ENCODE measurements at places on chromosomes 2 and 18.

GRCh38 chr2:26068602-26069298 is 34.9 kb downstream of the RAB10 start:
- DNase-seq = no peak

GRCh38 chr2:196123679-196124373 is 47.6 kb downstream of the STK17B start:
- DNase-seq = no peak

DNA sequence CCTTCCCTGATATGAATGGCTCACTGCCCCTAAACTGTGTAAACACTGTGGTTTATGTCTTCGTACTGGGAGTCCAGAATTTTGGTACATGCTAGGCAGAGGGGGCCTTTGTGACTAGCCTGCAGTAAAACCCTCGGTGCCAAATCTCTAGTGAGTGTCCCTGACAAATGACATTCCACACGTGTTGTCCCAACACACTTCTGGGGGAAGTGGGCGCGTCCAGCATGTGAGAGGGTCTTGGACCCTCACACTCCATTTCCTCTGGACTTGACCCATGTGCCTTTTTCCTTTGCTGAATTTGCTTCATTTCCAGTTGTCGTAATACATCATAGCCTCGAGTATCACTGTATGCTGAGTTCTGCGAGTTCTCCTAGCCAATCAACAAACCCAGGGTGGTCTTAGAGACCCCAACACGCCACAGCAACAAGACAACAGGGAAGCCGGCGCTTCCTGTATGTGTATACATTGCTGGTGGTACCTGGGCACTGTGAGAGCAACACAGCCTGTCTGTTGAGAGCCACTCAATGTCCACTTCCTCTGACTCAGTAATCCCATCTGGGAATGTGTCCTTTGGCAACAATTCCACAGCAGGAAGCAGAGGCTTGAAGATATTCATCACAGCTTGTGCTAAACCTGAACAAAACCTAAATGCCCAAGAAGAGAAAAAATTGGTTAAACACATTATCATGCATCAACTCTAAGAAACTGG is 26.9 kb upstream of the SLC66A3 start:
- DNase-seq = no peak

DNA sequence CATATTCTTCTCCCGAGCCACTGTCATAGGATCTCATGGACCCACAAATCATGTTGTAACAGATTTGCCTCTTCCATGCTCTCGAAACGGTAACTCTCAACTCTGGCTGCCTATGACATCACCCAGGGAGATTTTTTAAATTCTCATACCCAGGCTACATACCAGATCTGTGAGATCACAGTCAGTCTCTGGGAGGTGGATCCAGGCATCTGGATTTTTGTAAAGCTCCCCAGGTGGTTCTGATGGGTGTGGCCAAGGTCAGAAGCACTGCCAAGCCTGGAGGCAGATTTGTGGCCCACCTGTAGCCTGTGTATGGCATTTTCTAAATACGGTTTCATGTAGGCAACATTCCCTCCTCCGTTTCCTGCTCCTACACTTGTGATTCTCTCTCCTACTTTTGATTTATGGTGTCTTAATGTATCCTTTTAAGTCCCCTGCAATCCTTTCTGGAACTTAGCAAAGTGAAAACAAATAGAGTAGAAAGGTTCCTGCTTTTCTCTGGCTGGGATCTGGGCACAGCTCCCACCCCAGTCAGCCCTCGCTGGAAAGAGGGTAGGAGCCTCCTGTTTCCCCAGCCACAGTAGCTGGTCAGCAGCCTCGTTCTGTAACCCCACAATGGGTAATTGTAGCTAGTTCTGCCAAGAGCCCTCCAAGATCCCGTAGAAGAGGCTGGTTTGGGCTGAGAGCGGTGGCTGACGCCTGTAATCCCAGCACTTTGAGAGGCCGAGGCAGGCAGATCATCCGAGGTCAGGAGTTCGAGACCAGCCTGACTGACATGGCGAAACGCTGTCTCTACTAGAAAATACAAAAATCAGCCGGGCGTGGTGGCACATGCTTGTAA is 96.2 kb downstream of the KLHL29 start:
- DNase-seq = no peak

DNA sequence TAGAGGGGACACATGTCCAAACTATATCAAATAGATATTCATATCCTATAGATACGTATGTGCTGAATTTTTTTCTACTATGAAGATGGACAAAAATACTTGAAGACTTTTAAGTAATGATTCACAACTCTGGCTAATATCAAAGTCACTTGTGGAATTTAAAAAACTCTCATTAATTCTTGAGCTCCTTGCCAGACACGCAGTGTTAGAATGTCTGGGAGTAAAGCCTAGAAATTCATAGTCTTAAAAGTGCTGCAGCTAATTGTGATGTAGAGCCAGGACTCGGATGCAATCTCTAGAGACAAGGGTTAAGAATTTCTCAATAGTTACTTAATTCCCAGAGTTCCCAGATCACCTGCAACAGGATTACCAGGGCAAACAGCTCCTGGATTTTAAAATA is 107.4 kb downstream of the ARL6IP6 start:
- no peak for DNase-seq

DNA sequence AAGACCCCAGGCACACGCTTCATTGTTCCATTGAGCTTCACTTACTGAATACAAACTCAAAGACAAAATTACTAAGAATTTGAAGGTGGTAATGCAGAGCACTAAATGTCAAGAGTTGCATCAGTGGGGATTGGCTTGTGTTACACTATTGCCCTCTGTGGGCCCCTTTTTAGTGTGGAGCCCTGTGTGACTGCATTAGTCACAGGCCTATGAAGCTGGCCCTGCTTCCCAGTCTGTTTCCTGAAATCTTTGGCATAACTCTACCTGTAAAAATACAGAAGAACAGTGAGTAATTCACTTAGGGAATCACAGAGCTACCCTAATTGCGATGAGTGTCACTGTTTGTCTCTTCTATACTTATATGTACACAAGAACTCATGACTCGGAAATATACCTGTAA is 40.0 kb upstream of the STPG4 start:
- DNase-seq = no peak

DNA sequence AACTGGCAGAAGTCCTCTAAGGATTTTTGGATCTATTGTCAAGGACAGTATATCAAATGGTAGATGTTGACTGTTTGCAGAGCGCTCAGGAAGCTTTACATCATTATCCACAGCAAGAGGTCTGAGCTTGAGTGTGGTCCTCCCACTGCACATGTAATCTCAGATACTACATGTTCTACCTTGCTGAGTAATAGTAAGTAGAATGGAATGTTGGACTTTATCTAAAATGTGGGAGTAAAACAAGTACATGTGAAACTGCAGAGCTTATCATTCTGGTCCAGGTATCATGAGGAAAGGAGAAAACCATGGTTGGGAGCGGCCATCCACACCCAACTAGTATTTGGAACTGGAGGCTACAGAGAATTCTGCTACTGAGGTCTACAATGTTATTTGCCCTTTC is 19.3 kb upstream of the CD28 start:
- no peak for DNase-seq

GRCh38 chr18:37544217-37544616 is 21.4 kb downstream of the CELF4 start:
- DNase-seq = no peak

DNA sequence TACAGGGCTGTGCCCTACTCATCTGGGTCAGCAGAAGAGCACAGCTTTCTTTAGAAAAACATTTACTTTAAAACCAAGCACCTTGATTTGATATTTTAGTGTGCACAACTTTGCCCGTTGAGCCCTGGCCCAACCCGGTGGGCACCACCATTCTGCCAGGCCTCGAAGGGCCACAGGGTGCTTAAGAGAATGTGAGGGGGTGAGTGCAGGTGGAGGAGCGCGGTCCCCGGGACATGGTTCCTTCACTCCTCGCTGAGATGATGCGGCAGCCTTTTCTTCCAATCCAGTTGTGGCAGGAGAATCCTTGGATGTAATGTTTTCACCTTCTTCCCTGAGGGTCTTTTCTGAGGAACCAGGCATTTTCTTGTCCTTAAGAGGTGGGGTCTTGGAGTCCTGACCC is 119.0 kb downstream of the RPIA start:
- no peak for DNase-seq

- DNase-seq = no peak
Measured at GRCh38 chr2:120330946-120331822, 14.8 kb upstream of the INHBB start.

DNA sequence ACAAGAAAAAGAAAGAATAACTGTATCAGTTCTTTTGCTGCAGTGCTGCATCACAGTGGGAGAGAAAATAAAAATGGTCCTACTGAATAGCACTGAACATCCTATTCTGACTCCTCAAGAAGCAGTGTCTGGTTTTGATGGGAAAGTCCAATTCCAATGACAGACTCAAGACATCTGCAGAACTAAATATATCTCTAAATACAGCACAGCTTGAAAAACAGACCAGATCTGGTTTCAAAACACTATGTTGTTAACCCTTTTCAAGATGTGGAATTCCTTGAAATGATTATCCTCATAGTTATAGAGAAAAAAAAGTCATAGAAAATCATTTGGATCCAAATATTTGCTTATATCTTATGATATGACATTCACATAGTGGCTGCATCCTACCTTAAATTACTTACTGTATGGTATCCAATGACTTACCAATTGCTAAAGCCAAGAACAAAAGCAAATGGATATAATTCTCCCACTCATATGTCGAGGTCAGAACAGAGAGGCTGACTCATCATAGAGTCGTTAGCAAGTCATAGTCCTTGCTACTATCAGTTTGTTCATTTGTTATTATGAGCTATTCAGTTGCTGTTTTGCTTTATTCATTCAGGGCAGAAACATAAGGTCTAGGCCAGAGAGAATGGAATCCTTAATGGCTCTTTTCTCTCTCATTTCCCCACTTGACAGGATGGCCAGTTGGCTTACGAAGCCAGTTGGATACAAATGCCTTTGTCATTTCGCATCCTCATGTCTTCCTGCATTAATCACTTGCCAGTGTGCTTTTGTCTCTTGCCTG is 62.5 kb upstream of the ACVR2A start:
- no peak for DNase-seq

GRCh38 chr2:217048730-217049129 is 188.9 kb upstream of the TNP1 start:
- no peak for DNase-seq

DNA sequence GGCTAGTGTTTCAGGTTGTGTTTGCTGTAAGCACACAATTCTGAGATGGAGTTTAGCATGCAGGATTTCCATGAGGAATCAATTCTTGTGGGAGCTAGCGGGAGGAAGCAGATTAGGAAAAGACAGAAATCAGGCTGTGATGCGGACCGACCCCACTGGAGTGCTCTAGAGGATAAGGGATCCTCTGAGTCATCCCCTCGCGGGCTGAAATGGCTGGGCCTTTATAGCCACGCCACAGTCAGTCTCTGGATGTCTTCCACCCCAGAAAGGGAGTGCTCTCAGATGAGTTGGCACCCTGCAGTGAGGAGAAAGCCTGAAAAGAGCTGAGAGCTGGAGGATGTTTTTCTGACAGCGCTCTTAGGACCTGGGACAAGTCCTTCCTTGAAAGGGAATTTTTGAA is 102.4 kb downstream of the GALNT3 start:
- DNase-seq = peak; percentile 2

- no peak for DNase-seq
Measured at GRCh38 chr2:194745557-194746146, 911.4 kb upstream of the SLC39A10 start.

- DNase-seq = peak; percentile 79
Measured at GRCh38 chr18:11937874-11938478, 29.9 kb upstream of the MPPE1 start.

GRCh38 chr18:48230467-48231113 is 178.6 kb downstream of the ZBTB7C start:
- peak; percentile 76 for DNase-seq

DNA sequence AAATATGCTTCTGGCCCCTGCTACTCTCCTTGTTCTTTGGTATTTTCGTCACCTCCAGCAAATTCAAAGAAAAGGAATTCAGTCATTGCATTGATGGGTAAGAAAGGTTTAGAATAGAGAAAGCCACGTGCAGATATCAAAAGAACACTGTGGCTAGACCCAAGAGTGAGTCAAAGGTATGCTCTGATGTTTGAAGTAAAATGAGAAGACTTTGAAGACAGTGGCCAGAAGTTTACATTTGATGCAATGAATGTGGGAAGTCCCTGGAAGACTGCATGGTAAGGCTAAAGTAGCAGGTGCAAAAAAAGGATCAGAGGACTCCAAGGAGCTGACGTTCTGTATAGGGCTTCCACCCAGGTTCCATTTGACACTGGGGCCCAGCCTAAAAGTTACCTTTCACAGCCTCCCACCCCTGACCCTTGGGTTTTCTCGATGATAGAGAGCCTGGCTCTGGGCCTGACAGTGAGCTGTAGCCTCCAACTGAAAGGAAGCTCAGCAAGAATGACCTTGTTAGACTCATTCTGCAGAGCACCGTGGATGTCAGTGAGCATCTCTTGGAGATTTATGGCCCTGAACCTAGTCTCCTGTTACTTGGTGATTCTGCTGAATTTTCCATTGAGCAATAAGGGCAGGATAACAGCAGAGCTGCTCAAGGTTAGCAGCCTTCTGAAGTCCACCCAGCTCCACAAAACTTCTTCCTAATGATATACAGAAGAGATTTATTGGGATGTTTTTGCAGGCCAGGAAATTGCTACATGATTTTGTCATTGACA is 223.7 kb upstream of the RBBP8 start:
- DNase-seq = no peak

DNA sequence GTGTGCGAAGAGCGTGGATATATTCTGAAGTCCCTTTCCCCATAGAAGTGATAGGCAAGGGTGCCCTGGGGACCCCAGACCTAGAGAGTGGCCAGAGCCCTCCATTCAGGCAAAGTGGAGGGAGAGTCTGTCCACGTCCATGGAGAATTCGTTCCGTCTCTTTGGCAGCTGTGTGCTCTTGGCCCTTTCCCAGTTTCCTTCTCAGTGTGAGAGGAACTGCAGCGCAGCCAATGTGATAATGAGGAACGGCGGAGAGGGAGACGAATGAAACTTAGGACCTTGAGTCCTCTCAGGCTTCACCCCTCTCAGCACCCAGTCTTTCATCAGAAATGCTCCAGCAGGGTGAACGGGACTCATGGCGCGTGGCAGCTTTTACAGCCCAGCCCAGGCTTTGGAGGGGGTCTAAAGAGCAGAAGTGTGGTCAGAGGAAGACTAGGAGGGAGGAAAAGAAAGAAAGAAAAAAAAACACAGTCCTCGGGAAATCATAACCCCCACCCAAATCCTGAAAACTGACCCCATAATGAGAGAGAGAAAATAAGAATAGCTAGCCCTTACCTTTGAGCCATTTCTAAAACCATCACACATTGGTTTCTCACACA is 95.0 kb upstream of the RIOK3 start:
- DNase-seq = no peak

DNA sequence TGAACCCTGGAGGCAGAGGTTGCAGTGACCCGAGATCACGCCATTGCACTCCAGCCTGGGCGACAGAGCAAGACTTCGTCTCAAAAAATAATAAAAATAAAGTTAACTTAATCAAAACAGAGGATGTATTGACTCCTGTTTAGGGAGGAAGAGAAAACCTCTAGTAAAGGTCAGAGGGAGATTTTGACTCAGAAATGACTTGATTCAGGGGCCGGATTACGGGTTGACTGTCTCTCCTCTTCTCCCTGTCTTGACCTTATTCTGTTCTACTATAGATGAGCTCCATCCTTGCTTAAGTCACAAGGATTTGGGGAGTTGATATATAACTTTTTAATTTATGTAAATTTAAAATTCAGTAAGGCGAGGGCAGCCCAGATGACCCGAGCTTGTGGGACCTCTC is 71.0 kb downstream of the COX7A2L start:
- DNase-seq = no peak

- no peak for DNase-seq
Measured at GRCh38 chr18:49343179-49343578, 117.3 kb downstream of the DYM start.

GRCh38 chr2:25160376-25160775 is 8.0 kb downstream of the POMC start:
- DNase-seq = no peak
